ENCODE measurements at places on chromosomes 6 and 20.

DNA sequence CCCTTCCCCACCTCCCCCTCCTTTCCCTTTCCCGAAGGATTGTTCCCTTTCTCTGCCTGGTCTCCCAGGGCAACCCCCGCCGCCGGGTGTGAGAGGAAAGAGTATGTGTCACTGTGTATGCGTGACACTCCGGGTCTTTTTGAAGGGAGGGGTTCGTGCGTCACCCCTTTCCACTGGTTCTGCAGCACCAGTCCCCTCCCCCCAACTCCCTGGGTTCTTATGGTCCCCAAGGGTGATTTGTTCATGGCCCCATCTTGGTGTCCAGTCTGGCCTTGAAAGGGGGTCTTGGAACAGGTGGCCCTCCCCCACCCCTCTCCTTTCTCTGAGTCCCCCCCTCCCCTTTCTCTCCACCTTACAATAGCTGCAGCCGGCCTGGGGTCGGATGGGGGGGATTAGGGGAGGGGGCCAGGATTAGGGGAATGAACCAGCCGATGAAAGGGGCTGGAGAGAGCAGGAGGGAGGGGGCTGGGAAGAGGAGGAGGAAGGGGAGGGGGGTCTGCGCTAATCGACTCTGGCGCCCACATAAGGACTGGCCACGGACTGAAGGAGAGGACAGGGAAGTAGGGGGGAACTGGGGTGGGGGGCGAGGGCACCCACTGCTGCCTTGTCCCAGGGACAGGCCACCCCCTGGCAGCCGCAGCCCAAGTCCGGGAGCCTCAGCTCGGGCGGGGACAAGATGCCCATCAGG is 1.3 kb upstream of the RING1 start:
- DNase-seq = no peak

- no peak for DNase-seq
These were observed 89.4 kb upstream of the SIRPA start for GRCh38 chr20:1805816-1806215.

- DNase-seq = no peak
These were observed 1.2 kb downstream of the SLC35B2 start for GRCh38 chr6:44255871-44256774.

DNA sequence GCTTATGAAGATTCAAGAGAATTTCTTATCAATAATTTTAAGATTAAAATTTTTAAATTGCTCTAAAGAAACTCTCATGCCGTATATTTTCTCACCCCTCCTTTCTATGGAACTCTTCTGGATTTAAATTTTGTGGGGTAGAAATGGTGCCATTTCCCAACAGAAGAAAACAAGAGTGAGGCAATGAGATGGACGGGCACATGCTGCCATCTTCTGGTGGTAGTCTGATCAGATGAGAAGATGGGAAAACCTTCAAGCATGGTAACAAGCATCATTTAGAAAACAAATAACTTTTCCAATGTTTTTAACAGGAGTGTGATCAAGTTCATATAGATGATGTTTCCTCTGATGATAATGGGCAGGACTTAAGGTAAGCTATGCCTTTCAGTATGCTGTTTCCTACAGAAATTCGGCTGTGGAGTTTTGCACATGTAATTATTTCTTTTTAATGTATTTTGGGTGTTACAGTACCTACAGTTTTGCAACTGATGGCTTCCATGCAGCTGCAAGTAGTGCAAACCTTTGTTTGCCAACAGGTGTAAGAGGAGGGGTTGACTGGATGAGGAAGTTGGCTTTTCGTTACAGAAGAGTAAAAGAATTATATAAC is 271.4 kb downstream of the EYA4 start:
- no peak for DNase-seq

GRCh38 chr6:10419749-10420545 is 5.1 kb upstream of the TFAP2A start:
- DNase-seq = no peak

DNA sequence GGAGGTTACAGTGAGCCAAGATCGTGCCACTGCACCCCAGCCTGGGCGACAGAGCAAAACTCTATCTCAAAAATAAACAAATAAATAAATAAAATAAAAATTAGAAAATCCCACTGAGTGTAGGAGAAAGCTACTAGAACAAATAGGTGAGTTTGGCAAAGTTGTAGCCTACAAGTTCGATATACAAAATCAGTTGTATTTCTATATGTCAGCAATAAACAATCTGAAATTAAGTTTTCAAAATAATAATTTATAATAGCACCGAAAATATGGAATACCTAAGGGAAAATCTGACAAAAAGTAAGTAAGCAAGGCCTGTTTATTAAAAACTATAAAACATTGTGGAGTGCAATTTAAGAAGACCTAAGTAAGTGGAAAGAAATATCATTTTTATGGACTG is 5.1 kb upstream of the DEFB118 start:
- no peak for DNase-seq

- DNase-seq = no peak
These were observed 657.2 kb downstream of the DHX35 start for GRCh38 chr20:39619271-39619785.

GRCh38 chr6:150026976-150027805 is 1.9 kb upstream of the RAET1L start:
- DNase-seq = no peak

- no peak for DNase-seq
These were observed 26.1 kb downstream of the SPATA2 start for GRCh38 chr20:49889001-49889934.

DNA sequence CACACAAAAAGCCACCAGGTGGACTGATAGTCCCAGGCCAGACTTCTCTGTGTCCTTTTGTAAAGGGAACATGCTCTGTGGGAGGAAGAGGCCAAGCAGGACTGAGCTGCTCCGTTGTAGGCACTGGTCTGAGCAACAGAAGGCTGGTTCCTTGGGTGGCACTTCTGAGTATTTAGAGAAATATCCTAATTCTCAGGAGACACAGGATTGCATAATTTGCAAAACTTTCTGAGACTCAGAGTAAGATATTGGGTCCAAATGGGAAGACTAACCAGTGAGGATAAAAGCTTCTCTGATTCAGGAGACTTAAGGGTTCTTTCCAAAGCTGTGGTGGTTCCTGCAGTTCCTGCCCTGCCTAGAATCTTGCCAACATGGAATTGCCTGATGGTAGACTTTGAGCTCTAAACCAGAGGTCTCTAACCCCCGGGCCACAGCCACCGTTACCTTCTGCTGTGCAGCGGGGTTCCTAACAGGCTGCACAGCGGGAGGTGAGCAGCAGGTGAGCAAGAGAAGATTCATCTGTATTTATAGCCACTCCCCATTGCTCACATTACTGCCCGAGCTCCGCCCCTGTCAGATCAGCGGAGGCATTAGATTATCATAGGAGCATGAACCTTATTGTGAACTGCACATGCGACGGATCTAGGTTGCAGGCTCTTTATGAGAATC is 107.0 kb downstream of the OLIG3 start:
- DNase-seq = no peak

DNA sequence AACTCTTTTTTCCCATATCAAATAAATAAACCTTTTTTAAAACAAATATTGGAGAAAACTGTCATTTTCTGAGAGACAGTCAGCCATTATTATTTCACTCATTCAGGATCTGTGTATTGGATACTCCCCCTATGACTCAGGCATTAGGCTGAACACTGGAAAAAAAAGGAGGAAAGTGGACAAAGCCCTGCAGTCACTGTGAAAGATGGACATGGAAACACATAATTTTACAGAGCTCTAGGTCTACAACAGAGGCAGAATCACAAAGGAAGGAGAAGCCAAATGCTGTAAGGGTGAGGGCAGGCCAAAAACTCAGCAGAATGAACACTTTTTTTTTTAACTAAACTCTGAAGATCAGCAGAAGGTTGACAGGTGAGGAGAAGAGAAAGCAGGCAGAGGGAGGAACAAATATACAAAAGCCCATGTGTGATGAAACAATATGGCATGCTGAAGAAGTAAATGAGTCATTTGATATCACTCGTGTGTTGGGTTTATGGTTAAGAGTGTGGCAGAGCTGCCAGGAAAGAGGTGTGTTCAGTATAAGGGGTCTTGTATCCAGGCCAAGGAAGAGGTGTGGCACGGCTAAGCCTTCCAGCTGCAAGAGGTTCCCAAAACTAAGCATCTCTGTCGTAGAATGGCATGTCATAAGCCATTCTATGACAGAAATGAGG is 39.1 kb downstream of the EPB41L2 start:
- DNase-seq = no peak

GRCh38 chr6:113969888-113970804 is 802 bp downstream of the HDAC2 start:
- no peak for DNase-seq

GRCh38 chr6:71349976-71350615 is 61.5 kb downstream of the OGFRL1 start:
- DNase-seq = no peak

DNA sequence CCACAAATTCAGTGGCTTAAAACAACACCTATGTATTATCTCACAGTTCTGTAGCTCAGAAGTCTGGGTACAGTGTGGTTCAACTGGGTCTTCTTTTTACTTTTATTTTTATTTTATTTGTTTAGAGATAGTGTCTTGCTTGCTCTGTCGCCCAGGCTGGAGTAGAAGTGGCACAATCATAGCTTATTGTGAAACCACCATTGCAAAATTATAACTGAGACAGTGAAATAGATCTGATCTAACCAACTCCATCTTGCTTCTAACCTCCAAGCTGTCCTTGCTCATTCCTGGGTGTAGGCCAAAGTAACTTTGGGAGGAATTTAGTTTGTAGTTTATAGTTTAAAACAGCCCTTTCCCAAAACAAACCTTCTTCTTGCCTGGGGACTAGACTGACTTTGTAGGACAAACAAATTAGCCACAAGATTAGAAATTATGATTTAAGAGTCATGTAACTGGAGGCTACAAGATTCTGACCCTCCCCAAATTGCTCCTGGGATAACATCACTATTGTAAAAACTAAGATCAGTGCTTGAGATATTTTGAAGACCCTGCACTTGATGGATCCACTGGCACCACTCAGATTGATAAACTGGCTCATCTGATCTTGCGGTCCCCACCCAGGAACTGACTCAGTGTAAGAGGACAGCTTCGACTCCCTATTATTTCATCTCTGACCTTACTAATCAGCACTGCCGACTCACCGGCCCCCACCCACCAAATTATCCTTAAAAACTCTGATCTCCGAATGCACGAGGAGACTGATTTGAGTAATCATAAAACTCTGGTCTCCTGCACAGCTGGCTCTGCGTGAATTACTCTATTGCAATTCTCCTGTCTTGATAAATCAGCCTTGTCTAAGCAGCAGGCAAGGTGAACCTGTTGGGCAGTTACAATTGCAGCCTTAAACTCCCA is 193.4 kb upstream of the CDYL start:
- DNase-seq = no peak

- DNase-seq = no peak
These were observed 83.7 kb upstream of the RALY start for GRCh38 chr20:33910056-33910455.

DNA sequence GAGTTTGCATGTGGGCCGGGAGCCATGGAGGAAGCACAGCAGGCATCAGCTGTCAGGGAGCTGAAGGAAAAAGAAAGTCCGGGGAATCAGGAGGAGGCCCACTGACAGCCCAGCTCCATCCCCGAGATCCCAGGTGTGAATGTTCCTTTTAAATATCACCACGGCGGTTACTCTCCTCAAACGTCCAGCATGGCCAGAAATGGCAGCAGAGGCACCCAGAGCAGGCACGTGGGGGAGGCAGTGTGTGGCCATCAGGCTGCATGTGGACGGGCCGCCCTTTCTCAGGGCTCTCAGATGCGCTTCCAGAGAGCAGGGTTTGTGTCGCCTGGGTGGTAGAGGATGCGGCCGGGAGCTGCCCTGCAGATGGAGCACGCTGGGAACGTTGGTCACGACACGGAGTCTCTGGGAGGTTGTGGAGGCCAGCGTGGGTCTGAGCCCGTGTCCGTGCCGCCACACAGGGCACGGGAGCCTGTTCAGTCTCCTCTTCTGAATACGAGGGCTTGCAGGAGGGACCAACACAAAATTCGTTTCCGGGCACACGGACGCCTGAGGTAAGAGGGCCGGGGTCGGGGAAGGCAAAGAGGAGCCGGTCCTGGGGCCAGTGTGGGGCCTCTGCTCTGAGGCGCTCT is 45.3 kb upstream of the DACT2 start:
- no peak for DNase-seq

GRCh38 chr6:101760843-101761621 is 367.5 kb downstream of the GRIK2 start:
- DNase-seq = no peak

DNA sequence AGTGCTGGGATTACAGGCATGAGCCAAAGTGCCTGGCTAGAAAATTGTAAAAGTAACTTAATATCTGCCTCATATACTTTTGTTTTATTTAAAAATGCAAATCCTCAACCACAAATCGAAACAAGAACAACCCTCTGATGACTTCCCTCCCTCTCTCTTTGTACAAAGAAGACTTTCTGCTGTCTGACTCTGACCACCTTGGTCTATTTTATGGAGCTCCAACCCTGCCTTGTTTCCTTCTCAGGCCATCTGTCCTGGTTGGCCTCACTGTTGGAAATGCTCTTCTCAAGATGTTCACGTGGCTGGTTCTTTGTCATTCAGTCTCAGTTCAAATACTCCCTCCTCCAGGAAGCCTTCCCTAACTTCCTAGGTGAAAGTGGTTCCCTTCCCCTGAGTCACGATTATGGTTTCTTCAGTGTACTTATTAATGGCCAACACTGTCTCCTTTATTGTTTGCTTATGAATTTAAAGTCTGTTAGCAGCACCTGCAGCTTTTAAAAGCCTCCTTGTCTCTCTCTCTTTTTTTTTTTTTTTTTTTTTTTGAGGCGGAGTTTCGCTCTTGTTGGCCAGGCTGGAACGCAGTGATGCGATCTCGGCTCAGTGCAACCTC is 151.5 kb upstream of the SALL4 start:
- no peak for DNase-seq

DNA sequence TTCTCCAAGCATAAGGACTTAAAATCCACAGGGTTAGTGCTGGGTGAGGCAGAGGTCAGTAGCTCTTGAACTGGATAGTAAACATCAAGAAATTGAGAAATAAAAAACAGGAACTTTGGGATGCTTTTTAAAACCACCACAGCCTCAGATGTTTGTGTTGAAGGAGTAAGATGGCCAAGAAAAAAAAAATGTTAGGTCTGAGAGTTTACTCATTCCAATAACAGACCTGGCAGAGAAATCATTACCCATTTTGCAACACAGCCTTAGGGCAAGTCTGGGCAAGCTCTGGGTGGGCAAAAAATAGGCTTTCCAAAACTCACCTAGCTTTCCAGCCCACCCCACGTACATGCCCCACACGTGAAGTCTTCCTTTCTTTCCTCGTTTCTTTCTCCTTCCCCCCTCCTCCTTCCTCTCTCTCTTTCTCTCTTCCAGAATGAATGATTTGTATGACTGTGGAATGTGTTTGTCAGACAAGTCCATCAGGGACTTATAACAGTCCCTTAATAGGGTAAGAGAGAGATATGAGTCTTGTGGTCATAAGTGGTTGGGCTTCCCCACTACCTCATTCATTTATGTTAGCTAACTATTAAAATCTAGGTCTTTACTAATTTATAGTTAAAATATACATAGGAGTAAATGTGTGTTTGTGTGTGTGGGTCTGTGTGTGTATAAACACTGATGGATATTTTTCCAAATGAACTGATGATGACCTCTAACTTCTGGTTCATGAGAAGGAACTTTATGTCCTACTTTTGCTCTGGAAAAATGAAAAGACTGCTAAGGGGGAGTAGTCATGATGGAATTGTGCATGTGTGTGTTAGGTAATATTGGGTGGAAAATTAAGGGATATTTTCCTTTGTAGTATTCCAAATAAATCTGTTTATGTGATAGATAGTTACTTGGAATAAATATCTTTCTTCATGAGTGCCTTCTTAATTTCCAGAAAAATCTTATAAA is 18.0 kb upstream of the DSE start:
- DNase-seq = no peak

GRCh38 chr20:45339084-45339483 is 9.1 kb downstream of the SDC4 start:
- no peak for DNase-seq

GRCh38 chr6:42974919-42975505 is 4.0 kb downstream of the PEX6 start:
- DNase-seq = no peak

- DNase-seq = no peak
These were observed 444.1 kb upstream of the SOX4 start for GRCh38 chr6:21149470-21149869.

Measured in cerebellar nuclear complex (tissue), 1 donor.